SW480 (cell line): ENCODE measurements at places on chromosomes 3 and 15.

DNA sequence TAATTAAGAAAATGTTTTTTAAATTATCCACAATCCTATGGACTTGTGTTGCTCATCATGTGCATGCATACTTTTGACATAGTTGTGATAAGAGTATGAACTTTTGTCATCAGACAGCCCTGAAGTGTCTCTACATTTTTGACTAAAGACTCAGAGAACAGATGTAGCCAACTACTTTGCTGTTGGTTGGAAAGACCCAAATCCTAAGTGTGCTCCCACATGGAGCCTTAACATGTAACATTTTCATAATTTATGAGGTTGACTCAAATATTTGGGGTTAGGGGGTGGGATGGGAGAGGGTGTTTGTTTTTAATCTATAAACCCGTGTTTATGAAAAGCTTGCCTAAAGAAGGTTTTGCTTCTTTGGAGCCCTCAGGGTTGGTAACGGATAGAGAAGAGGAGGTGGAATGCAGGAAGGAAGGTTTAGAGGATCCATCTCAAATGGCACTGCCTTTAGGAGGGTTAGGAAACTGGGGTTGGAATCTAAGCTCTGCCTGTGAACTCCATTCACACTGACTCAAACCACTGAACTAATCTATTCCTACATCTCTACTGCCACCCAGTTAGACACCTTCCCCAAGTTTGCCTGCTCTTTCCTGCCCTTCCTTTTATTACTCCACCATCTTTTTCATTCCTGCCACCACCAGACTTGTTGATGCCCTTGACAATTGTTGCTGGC, 3.7 kb downstream of the BOC start:
- no peak for DNase-seq

DNA sequence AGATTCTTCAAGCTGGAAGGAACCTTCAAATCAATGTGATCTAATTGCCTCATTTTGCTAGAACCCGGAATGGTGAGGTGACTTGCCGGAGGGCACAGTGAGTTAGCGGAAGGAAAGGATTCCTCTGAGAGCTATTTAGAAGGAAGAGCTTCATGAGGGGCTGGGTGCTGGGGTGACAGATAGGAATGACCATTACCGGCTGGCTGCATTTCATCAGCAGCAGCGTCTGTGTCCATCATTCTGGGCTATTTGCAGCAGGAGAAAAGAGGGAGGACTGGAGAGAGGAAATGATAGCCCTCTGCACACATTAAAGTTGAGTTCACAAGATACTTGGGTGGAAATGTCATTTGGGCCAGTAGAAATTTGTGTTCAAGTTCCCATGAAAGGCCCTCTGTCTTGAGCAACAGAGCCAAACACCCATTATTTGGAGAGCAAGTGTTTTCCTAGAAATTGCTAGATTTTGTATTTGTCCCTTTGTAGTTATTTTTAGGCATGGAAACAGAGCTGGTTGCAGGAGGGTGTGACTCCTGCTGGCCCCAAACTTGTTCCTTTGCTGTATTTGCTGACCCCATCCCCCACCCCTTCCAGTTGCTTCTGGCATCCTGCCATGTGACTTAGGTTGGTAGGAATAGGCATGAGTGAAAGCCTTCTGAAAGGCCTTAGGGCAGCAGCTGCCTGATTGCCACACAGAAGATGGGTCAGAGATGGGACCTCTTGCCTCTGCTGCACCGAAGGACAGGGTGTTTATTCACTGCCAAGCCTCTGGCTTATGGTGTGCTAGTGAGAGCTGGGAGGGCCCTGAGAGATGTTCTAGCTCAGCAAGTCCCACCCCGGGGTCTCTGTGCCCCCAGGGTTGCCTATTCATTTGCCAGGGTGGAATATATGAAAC, 87.5 kb upstream of the PLXNA1 start:
- no peak for DNase-seq

GRCh38 chr3:168333410-168333935, 237.7 kb upstream of the GOLIM4 start:
- DNase-seq, result no peak

- DNase-seq, result no peak
These were observed 550.5 kb upstream of the AGTR1 start for GRCh38 chr3:148146947-148147826.

- peak; percentile 26 for DNase-seq
These were observed 63.2 kb downstream of the IQGAP1 start for GRCh38 chr15:90451053-90451850.

DNA sequence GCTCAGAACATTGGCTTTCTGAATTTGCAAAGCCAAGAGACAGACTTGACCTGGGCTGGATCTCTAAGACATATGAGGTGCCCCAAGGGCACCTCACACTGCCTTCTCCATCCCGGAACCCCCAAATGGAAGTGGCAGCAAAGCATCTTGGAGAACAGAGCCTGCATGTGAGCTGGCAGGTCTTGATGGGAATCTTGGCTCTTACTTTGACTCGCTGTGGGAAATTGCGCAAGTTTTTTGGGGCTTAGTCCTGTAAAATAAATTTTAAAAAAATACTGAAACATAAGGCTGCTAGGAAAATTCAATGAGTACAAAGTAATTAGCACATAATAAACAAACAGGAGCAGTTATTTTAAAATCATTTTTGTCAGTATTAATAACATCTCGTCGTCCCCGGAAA, 13.7 kb upstream of the SEC22A start:
- DNase-seq, result no peak

GRCh38 chr3:161314836-161315395, 56.4 kb downstream of the SPTSSB start:
- peak; percentile 18 for DNase-seq
